H1 (cell line): ENCODE measurements at places on chromosomes 2 and 18. TPM values are rescaled to one million over a fixed set of nuclear protein-coding genes. Genes with fewer than 3 reads are reported as not detected.

Gene COL4A4
- 0.33 TPM in 2 replicates for polyA plus RNA-seq

Gene ARHGAP25
- 1.00 and 2.4 TPM in 2 replicates for polyA plus RNA-seq

GRCh38 chr2:63821396-63821795 is 20.3 kb upstream of the UGP2 start:
- no peak for DNase-seq

Gene SPP2
- polyA plus RNA-seq: not detected in 2 replicates

GRCh38 chr18:48320639-48320945 is 88.6 kb downstream of the ZBTB7C start:
- DNase-seq: no peak

Gene CHCHD5
- 71.5 and 95.9 TPM in 2 replicates for polyA plus RNA-seq
